Myometrial cell (primary cell): ENCODE measurements at places on chromosomes 7 and 10. TPM values are rescaled to one million over a fixed set of nuclear protein-coding genes. Genes with fewer than 3 reads are reported as not detected.

JAKMIP3 gene
- total RNA-seq = 0.35 TPM in 1 of 2 replicates, not detected in the other

RASSF4 gene
- total RNA-seq = 6.6 and 7.8 TPM in 2 replicates

PMS2 gene
- total RNA-seq = 11.5 and 14.5 TPM in 2 replicates

FAM13C gene
- total RNA-seq = not detected in 2 replicates

SLC13A4 gene
- total RNA-seq = not detected in 2 replicates

ADCYAP1R1 gene
- total RNA-seq = not detected in 2 replicates

PON1 gene
- not detected in 2 replicates for total RNA-seq

UBE2H gene
- 44.0 and 46.4 TPM in 2 replicates for total RNA-seq

PPP1R17 gene
- total RNA-seq = not detected in 2 replicates

PARD3 gene
- total RNA-seq = 23.4 and 33.5 TPM in 2 replicates

ZPBP gene
- total RNA-seq = not detected in 2 replicates
